ENCODE measurements at places on chromosomes 2 and 18. TPM values are rescaled to one million over a fixed set of nuclear protein-coding genes. Genes with fewer than 3 reads are reported as not detected.
A peak's percentile ranks its signal among the peaks of the same experiment; 100 is the strongest.

GRCh38 chr2:221521233-221521845 is 50.8 kb downstream of the EPHA4 start:
- DNase-seq, result no peak

- DNase-seq, result no peak
These were observed 5.9 kb downstream of the ASXL3 start for GRCh38 chr18:33583901-33584300.

DNA sequence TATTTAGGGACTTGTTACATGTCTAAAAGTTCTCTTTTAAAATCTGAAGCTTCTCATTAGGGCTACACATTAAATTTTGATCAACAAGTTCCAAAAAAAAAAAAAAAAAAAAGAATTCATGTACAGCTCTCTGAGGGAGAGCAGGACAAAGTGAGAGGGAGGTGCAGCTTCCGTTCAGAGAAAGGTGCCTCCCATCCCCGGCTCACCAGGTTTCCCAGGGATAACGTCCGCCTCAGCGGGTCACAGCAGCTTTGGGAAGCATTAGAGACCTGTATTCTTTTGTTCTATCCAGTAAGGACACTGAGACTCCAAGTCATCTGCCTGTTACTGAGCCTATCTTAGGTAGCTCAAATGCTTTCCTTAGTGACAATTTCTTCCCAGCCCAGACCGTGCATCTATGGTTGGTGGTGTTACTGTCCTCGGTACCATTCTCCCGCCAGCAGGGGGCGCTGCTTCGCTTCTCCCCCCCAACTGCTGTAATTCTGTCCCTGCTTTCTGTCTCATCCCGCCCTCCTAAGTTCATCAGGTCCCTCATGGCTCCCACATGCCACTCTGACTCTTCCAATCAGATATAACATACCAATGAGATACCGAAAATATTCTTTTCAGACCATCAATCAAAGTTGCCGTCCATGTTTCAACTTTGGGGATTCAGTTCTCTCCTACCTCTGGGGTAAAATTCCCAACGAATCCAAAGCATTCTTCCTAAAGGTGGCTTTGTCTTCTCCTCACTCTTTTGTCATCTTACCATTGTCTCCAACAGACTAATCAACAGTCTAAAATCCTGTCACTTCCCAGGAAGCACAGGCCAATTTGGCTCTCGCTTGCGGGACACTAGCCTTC is 466.5 kb downstream of the METTL4 start:
- DNase-seq, result no peak

- no peak for DNase-seq
These were observed 326.4 kb downstream of the THSD7B start for GRCh38 chr2:137091704-137092103.

GRCh38 chr2:64283006-64283570 is 138.9 kb upstream of the PELI1 start:
- no peak for DNase-seq

DNA sequence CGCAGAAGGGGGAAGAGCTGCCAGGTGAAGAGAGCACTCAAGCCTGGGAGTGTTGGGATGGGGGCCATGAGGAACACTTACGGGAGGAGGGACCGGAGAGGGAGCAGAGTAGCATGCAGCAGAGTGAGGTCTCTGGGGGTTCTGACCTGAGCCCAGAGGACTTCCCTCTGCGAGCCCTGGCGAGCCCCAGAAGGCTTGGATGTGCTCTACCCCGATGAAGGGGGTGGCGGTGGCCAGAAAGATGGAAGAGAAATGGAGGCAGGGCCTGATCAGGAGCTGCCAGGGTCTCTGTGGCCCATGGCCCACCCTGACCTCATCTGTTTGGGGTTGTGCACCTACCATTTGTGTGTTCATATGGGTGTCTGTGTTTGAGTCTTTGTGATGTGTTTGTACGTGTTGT is 42.0 kb downstream of the CROCC2 start:
- peak; percentile 65 for DNase-seq

DNA sequence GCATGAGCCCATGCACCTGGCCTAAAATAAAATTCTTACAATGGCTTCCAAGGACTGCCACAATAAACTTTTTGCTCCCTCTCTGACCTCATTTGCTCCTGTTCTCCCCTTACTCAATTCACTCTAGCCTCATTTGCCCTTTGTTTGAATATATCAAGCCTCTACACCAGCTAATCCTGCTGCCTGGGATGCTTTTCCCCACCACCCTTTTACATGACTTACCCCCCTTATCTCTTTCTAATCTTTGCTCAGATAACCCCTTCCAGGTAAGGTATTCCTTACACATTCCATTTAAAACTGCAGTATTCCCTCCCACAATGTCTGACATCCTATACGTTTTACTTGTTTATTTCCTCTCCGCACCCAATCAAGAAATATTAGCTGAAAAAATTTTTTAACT is 22.7 kb downstream of the IMMT start:
- no peak for DNase-seq

DNA sequence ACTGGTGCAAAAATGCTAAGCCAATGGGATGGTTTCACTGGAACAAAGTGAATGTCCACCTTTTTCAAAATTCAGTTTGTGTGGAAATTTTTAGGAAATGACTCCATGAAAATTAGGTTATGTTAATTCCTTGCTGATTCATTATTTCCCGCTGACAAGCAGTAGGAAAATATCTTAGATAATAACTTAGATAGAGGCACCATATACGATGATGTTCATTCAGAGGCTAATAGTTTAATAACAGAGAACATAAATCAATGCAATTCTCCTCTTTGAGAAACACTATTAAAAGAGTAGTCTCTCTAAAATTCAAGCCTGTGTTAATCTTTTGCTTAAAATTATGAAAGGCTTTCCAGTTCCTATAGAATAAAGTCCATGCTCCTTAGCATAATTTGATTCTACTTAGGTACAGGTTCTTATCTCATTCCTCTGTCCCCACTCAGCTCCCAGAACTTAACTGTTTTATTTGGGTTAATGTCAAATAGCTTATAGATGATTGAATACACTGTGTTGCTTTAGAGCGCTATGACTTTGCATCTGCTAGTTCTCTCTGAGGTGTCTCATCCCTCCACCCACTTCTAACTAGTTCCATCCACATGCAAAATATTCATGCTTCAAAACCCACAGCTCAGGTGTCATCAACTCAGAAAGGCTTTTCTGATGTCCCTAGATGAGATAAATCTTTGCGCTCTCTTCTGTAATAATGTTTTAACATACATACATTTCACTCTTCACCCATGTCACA is 503.6 kb downstream of the ERBB4 start:
- DNase-seq, result no peak

DNA sequence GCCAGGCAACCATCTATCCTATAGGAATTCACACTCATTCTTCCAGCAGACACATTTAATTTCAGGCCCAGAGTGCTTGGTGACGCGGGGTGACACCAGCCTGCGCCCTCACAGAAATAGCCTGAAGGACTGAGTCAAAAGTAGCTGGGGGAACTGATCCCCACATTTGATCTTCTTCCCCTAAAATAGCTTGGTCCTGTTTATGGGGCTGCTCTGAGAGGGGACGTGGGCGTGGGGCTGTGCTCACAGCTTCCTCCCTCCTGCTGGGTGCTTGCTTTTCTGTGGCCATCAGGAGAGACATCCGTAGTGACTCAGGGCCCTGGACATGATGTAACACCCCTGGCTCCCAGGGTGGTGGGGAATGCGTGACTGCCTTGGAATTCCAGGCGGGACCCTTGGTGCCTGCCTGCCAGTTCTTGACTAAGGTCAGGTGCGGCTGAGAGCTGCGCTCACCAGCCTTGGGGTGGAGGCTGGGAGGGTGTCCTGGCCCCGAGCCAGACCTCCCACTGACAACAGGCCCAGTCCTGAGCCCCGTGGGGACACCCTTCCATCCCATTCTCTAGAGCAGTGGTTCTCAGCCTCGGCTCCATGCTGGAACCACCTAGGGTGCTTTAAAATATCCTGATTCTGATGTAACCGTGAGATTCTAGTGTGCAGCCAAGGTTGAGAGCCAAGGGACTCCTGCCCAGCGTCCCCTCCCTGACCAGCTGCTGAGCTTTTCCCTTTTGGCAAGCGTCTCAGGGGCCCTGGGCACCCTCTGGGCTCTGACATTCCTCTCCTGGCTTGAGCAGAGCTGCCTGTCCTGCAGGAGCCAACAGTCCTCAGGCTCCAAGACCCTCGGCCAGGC is 47.4 kb upstream of the SMAD7 start:
- no peak for DNase-seq

- DNase-seq, result no peak
These were observed 65.7 kb upstream of the DAPL1 start for GRCh38 chr2:158729451-158729850.

- DNase-seq, result no peak
These were observed 32.2 kb upstream of the SPRED2 start for GRCh38 chr2:65464604-65465003.

- DNase-seq, result no peak
These were observed 856.8 kb upstream of the ACVR2A start for GRCh38 chr2:146987996-146988395.

DNA sequence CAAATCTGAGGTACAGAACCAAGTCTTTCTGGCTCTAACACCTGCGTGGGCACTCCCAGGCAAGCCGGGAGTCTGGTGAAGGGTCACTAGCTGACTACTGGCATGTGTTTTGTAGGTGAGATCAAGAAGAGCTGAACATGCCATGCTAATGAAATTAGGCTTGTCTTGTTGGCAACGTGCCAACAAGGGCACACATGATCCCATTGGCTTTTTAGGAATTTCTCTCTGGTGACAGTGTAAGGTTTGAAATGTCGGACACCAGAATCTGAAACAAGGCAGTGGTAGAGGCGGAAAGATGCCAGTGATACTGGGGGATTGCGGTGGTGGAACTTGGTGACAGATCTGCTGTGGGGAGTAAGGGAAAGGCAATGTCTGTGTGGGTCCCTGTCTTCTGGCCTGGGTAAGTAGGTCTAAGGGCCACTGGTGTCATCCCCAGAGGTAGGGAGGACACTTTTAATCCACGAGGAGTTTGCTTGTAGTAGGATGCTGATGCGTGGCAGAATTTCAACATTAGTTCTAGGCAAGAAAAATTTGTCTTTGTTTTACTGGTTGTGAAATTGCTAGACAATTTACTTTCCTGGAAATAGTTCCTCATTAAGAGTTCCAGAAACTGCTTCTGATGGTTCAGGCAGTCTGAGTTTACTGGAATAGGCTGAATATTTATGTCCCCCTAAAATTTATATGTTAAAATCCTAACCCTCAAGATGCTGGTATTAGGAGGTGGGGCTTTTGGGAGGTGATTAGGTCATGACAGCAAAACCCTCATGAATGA is 52.6 kb upstream of the ACMSD start:
- no peak for DNase-seq

GRCh38 chr18:61964616-61965015 is 71.8 kb upstream of the RNF152 start:
- no peak for DNase-seq

DNA sequence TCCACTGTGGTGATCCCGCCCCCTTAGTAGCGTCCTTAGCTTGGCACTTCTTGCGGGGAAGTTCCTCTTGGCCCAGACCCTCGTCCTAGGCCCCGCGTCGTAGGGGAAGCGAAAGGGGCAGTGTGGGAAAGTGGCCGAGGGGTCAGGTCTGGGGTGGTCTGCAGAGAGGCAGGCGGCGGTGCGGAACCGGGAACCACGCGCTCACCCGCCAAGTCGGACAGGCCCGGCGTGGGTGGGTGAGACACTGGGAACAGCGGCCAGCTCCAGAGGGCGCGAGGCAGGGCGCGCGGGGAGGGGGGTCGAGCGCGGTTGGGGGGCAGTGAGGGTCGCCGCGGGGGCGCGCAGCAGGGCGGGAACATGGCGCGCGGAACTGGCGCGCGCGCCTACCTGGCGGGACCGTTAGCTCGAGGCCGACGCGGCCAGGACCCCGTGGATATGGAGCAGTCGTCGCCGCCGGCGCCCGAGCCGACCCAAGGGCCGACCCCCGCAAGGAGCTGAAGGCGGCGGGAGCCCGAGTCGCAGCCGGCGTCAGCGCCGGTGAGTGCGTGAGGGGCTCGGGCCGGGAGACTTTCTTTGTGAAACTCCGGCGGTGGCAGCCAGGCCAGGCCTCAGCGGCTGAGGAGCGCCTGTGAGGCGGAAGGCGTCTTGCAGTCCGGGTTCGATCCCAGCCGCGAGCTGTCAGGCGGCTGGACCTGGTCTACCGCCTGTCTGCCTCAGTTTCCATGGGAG is 2896.7 kb upstream of the TEKT4 start:
- peak; percentile 87 for DNase-seq

DNA sequence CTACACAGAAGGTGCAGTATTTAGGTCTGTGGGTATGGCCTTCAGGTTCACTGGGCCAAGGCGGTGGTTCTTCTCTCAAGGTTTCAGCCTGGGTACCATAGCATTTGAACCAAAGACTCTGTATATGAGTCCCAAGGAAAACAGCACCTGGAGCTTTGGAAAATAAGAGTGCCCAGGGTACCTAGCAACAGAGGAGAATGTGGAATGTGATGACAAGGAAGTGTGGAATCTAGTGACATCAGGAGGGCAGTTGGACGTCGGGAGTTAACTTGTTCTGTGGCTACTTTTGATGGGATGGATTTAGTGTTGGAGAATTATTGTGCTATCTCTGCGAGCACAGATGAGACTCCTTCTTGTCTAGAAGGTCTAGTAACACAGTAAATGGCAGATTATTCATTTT is 201.2 kb downstream of the NOL4 start:
- no peak for DNase-seq

- no peak for DNase-seq
These were observed 30.2 kb downstream of the ITSN2 start for GRCh38 chr2:24330161-24330560.

The MOGAT1 gene
- 0.74 TPM for total RNA-seq

The SCG2 gene
- total RNA-seq, result 0.19 TPM

The SLC9A2 gene
- not detected for total RNA-seq

The NTSR2 gene
- total RNA-seq, result not detected

The CDH20 gene
- total RNA-seq, result 0.74 TPM

The CCBE1 gene
- 2.3 TPM for total RNA-seq

The SCN9A gene
- total RNA-seq, result 5.7 TPM
